ENCODE measurements at places on chromosomes 1 and 21. TPM values are rescaled to one million over a fixed set of nuclear protein-coding genes. Genes with fewer than 3 reads are reported as not detected.

The GPR161 gene
- polyA plus RNA-seq: 0.73 TPM

The MTOR gene
- polyA plus RNA-seq: 52.2 TPM

The LAMB3 gene
- polyA plus RNA-seq: 1.0 TPM

The C1orf56 gene
- 0.58 TPM for polyA plus RNA-seq

The PLCH2 gene
- polyA plus RNA-seq: not detected

The FRRS1 gene
- polyA plus RNA-seq: 18.6 TPM

The SLC22A15 gene
- 2.7 TPM for polyA plus RNA-seq

The UBL4B gene
- not detected for polyA plus RNA-seq

The FCMR gene
- polyA plus RNA-seq: not detected

The BTBD8 gene
- 0.84 TPM for polyA plus RNA-seq

The CRABP2 gene
- polyA plus RNA-seq: 1.2 TPM

The FTCD gene
- 0.50 TPM for polyA plus RNA-seq

The SLAMF6 gene
- polyA plus RNA-seq: 0.90 TPM

The S100A1 gene
- 24.4 TPM for polyA plus RNA-seq

The PER3 gene
- 16.5 TPM for polyA plus RNA-seq

The PLA2G2F gene
- polyA plus RNA-seq: not detected

The ZNF593OS gene
- polyA plus RNA-seq: not detected

The PIGC gene
- polyA plus RNA-seq: 49.9 TPM

The HDGF gene
- 372 TPM for polyA plus RNA-seq

The C1QTNF12 gene
- polyA plus RNA-seq: 4.3 TPM

The COL8A2 gene
- not detected for polyA plus RNA-seq

The MEX3A gene
- 8.7 TPM for polyA plus RNA-seq

The ADSS2 gene
- 61.4 TPM for polyA plus RNA-seq

The RGS13 gene
- not detected for polyA plus RNA-seq

The ZBED6 gene
- polyA plus RNA-seq: 3.1 TPM

The F5 gene
- not detected for polyA plus RNA-seq

The HTR6 gene
- not detected for polyA plus RNA-seq

The ACTN2 gene
- polyA plus RNA-seq: 0.94 TPM

The OR2T5 gene
- not detected for polyA plus RNA-seq

The HSD3B2 gene
- not detected for polyA plus RNA-seq

The HHAT gene
- 0.23 TPM for polyA plus RNA-seq

The ANGPTL1 gene
- not detected for polyA plus RNA-seq

The MAP1LC3C gene
- not detected for polyA plus RNA-seq

The OR14K1 gene
- polyA plus RNA-seq: not detected

The OXCT2 gene
- polyA plus RNA-seq: 0.05 TPM

The FMN2 gene
- polyA plus RNA-seq: 0.40 TPM

The ZNF683 gene
- not detected for polyA plus RNA-seq

The TAL1 gene
- 49.5 TPM for polyA plus RNA-seq

The FLAD1 gene
- 98.9 TPM for polyA plus RNA-seq

The RIMS3 gene
- polyA plus RNA-seq: 0.45 TPM

The SAMD13 gene
- 2.7 TPM for polyA plus RNA-seq

The TENT5C gene
- 2.9 TPM for polyA plus RNA-seq

The SLFNL1 gene
- polyA plus RNA-seq: 0.12 TPM

The TRIM17 gene
- polyA plus RNA-seq: not detected

The OR2G6 gene
- polyA plus RNA-seq: not detected

The UBR4 gene
- 182 TPM for polyA plus RNA-seq

The TEX38 gene
- polyA plus RNA-seq: not detected
